Epithelial cell of prostate (primary cell): ENCODE measurements at places on chromosomes 5 and 9.

GRCh38 chr5:10902145-10902544 is 141.1 kb upstream of the DAP start:
- no peak for DNase-seq

GRCh38 chr5:219460-219863 is 1.3 kb downstream of the SDHA start:
- no peak for DNase-seq

- DNase-seq, result no peak
These were observed 6.9 kb downstream of the SLC6A19 start for GRCh38 chr5:1208221-1208742.

GRCh38 chr9:5764130-5764868 is 68.6 kb downstream of the ERMP1 start:
- no peak for DNase-seq

DNA sequence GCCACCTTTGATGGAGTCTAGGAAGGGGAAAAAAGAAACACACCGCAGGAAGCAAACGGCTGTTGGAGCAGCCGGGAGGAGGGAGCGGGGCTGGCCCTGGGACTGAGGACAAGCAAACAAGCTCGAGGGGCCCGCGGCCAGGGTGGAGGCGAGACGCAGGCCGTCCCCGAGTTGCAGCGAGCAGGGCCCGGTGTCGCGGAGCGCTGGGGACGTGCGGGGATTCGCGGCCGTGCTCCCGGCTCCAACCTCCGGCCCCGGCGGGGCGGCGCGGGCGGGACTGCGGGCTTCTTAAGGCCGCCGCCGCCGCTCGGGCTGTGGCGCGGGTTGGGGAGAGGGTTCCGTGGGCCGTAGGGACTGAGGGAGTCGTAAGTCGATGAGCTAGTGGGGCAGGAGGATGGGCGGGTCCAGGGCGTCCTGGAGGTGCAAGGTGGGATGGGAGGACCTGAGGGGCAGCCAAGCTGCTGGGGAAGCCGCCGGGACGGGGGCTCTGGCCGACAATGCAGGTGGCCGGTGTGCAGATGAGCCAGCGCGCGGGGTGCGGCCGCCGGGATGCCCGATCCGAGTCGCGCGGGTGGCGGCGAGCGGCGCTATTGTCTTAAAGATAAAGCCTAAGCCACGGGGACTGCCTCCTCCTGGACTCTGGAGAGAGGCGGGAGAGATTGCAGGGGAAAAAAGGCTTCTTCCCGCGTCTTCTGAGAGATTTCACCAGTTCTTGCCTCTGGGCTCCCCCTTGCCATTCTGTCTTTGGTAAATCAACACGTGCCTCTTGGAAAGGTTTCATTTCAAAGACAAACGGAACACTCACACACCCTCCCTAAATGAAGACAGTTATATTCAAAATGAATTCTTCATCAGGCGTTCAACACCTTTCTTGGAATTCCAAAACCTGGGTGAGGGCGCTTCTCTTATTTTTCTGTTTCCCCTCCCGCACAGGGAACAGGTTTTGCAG is 1.6 kb upstream of the HAPLN1 start:
- no peak for DNase-seq

GRCh38 chr9:29793970-29794369 is 2220.7 kb upstream of the C9orf72 start:
- no peak for DNase-seq

DNA sequence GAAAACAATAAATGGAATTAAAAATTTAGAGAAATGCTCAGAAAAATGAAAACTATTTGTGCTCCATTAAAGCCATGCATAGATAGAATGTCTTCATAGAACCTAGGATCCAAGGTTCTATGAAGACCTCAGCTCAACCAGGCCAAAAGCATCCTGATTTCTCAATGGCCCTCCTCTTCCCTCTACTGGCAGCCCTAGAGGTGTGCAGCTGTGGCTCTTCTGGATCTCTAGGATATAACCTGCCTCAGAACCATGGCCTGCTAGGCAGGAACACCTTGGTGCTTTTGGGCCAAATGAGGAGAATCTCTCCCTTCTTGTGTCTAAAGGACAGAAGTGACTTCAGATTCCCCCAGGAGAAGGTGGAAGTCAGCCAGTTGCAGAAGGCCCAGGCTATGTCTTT is 15.1 kb downstream of the IFNA1 start:
- DNase-seq, result no peak

GRCh38 chr5:109857405-109858031 is 167.8 kb downstream of the MAN2A1 start:
- no peak for DNase-seq

- no peak for DNase-seq
These were observed 127.8 kb upstream of the FBN2 start for GRCh38 chr5:128665747-128666355.

DNA sequence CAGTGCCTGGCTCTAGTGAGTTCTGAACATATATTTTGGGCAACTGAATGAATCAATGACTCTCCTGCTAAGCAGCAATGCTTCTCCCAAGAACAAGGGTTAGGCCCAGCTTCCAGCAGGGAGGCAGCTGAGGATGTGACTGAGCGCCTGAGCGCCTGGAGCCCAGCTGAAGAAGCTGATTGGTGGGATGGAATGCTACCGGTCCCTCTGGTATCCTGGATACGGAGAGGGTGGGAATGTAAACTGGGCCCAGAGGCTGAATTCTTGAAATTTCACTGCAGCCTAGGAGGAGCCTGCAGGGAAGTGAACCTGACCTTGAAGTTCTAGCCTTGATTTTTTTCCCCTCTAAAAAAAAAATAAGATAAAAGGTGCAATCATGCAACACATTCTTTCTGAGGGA is 43.2 kb downstream of the WWC1 start:
- no peak for DNase-seq

DNA sequence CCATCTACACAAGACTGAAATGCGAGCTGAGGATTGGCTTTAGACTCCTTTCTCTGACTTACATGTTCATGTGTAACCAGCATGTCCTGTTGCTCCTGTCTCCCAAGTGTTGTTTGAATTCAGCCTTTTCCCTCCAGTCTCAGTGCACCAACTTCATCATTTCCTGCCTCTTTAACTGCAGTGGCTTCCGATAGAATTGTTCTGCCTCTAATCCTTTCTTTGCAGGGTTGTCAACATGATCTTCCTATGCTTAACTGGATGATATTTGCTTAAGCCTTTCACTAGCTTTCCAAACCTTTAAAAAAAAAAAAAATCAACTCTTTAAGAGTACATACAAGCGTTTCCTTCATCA is 6.7 kb upstream of the FYB1 start:
- no peak for DNase-seq

DNA sequence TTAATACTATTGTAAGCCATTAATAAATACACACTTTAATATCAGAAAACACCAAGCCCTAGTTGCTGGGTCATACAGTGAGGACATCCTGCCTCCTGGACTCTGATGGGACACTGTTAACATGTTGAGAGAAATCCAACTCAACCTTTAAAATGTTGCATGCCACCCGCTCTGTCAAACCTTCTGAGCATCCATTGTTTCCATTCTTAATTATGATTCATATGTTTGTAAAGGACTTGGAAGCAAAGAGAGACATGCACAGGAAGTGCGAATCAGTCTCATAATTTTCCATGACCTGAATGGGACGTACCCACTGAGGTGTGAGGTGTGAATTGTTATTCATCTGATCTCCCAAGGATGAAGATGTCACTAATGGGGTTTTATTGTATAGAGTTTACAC is 186.4 kb downstream of the CAAP1 start:
- DNase-seq, result peak; percentile 5

- DNase-seq, result no peak
These were observed 66.0 kb upstream of the GARNL3 start for GRCh38 chr9:127198587-127198986.

DNA sequence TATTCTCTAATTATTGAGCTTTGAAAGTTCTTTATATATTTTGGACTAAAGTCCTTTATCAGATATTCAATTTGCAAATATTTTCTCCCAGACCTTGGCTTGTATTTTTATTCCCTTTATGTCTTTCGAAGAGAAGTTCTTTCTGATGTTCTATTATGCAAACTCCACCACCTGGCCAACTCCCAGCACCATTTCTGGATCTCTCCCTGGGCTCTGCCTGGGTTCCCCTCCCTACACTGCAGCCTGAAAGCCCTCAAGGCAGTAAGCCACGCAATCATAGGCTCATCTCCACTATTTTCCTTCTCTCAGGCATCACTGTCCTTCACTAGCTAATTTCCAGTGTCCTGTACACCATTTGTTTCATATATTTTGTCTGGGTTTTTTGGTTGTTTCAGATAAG is 76.1 kb downstream of the GRAMD2B start:
- no peak for DNase-seq

GRCh38 chr5:151106509-151106908 is 25.7 kb upstream of the TNIP1 start:
- DNase-seq, result no peak

GRCh38 chr5:103410172-103410571 is 151.6 kb downstream of the MACIR start:
- DNase-seq, result no peak

DNA sequence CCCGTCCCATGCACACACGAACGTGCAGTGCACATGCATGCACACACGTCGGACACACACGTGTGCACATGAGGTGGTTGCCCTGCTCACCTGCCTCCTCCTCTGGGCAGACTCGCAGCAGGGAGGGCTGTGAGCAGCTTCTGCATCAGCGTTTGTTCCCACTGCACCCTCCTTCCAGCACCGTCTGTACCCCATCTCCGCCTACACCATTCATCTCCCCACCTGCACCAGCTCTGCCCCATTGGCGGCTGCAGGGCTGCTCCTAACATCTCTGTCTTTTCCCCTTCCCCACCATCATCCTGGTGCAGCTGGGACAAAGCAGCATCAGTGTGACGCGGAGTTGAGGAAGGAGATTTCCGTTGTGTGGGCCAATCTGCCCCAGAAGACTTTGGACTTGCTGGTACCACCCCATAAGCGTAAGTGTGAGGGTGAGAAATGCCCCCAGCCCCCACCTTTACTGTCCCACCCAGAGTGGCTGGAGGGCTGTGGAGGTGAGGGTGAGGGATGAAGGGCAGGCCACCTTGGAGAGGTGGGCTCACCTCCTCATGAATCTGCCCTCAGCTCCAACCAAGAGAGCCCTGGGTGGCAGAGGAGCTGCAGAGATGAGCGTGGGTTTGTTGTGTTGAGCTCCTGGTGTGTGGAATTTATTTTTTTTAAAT is 234.6 kb downstream of the CACNA1B start:
- DNase-seq, result no peak

DNA sequence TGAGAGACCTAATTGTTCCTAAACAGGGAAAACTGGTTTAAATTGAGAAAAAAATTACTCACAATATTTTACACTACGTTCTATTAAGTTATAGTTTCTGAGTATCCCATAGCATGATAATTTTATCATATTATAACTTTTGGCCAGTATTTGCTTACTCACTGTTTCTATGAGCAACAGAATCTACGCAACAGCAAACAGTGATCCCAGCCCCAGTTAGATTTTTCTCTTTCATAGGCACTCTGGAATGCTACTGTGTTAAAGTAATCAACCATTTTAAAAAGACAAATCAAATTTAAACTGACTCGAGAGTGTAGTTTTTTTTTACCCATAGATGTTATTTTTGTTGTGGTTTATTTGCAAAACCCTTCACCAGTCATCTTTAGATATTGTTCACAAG is 107.2 kb downstream of the XRCC4 start:
- DNase-seq, result no peak

GRCh38 chr9:124829334-124829669 is 24.0 kb upstream of the WDR38 start:
- no peak for DNase-seq

DNA sequence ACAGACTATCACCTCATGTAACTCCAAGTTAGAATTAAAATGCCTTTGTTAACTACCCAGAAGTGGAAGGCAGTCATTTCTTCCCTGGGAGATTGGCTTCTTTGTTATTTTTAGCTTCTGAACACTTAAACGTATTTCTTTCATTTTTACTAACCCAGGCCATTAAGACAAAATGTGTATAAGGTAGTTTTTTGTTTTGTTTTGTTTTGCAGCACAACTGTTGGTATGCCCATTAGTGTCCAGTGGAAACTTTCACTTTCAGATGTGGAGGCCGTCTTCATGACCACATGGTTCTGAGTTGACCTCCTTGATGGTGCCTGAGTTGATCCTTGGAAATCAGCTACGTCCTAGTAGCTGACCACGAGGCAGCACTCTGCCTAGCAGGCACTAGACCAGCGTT is 264.6 kb upstream of the ZNF608 start:
- no peak for DNase-seq

GRCh38 chr9:122016744-122017143 is 76.4 kb downstream of the TTLL11 start:
- DNase-seq, result no peak

- DNase-seq, result no peak
These were observed at the start of gene GNA14 for GRCh38 chr9:77648234-77649108. GNA14 (minus strand) TSS chr9:77648322; CDS start chr9:77647793, 529 bp downstream.

- DNase-seq, result no peak
These were observed 548 bp downstream of the CEP120 start for GRCh38 chr5:123422433-123423277.

DNA sequence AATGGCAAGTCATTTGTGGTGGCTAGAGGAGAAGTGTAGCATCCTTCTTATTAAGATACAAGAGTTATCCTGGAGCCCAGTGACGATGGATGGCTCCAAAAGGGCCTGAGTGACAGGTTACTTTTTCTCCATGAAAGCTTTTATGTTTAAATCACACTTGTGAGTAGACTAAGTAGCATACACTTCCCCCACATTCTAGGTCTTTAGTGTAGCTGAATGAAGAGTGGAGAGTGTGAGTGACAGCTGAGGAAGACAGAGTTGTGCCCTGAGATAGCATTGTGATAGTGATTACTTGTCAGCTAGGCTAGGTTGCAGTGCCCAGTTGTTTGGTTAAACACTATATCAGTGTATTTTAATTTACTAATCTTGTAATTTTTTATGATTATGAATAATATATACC is 337.8 kb downstream of the TENT4A start:
- no peak for DNase-seq

DNA sequence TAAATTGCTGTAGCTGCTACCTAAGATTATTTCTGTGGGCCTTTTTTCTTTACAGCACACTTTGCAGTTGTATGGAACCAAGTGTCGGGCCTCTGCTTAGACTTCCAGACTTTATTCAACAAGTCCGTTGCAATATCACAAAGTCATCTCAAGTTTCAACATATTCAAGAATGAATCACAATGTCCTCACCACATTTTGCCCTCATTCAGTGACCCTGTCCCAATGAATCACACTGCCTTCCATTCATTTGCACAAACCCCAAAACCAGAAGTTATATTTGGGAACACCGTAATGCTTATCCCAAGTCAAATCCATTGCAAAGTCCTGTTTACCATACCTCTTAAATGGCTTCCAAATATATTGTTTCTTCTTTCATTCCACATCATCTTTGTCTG is 439.6 kb downstream of the CSNK1G3 start:
- DNase-seq, result peak; percentile 71
